ENCODE measurements at places on chromosomes 6 and 20. TPM values are rescaled to one million over a fixed set of nuclear protein-coding genes. Genes with fewer than 3 reads are reported as not detected.

Gene SCRT2
- 0.06 TPM for polyA plus RNA-seq

Gene KCNQ2
- 6.1 TPM for polyA plus RNA-seq

Gene TP53TG5
- polyA plus RNA-seq: 1.3 TPM

Gene CLIC5
- polyA plus RNA-seq: 233 TPM

Gene ROMO1
- polyA plus RNA-seq: 63.5 TPM

- no peak for DNase-seq
Observed at GRCh38 chr6:48553467-48554189, 442.6 kb upstream of the PTCHD4 start.

DNA sequence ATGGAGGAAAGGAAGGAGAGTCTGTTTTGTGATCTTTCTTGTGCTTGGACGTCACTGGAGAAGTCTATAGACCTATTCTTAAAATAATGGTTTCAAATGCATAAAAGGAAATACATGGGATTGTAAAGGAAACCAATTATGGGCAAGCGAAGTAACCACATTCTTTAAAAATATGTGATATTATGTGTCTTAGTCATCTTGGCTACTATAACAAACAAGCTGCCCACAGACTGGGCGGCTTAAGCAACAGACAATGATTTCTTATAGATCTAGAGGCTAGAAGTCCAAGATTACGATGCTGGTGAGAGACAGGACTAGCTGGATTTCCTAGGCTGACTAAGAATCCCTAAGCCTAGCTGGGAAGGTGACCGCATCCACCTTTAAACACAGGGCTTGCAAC is 49.4 kb upstream of the CD83 start:
- no peak for DNase-seq
